T-cell (primary cell): ENCODE measurements at places on chromosomes 3 and 15. TPM values are rescaled to one million over a fixed set of nuclear protein-coding genes. Genes with fewer than 3 reads are reported as not detected.

C3orf80 gene
- total RNA-seq, result not detected

ISG20 gene
- total RNA-seq, result 206 TPM

RLBP1 gene
- total RNA-seq, result not detected

DNA sequence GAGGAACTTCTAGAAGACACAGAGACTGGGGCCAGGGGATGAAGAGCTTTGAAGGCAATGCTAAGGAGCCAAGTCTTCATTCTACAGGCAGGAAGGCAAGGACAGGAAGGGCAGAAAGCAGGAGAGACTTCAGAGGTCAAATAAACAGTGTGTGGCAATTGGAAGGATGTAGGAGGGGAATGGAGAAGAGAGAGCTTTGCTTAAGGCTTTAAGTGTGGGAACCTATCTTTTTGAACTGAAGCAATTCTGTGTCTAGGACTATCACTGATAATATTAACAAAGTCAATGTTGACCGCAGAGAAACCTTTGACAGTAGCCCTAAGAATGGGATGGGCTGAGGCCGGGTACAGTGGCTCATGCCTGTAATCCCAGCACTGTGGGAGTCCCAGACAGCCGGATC, 325.0 kb downstream of the FOXP1 start:
- no peak for DNase-seq

DNA sequence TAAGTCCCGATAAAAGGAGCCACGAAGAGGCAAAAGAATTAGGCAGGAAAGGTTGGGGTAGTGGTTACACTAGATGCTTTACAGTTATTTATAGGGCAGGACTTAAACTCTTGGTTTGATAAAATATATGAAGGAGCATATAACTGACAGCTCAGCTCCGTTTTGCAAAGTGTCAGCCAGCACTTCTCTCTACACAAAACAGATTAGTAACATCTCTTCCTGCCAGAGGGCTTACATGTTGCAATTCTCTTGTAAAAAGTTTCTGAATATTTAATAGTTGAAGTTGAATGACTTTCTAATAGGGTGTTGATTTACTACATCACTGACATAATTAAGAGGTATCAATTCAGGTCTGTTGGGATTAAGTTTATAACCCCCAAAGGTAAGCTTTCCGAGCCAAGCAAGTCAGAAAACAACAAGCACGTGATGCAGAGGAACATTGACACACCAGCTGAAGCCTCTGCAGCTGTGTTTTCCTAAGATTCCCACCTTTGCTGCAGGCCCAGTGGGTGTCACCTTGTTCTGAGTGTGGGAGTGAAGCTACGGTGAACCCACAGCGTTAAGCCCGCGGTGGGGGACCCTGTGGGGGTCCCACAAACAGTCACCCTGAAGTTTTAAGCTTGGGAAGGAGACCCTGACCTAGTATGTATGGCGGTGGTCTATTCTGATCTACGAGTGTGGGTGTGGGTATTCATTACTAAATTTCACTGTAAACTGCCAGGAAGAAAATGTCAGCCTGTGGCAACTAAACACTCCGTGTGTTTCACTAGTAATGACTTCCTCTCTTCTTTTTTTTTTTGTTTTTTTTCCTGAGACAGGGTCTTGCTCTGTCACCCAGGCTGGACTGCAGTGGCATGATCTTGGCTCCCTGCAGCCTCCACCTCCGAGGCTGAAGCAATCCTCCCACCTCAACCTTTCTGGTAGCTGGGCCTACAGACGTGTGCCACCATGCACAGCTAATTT, 22.0 kb upstream of the ATP13A3 start:
- DNase-seq, result no peak
